Caco-2 (cell line): ENCODE measurements at places on chromosomes 5 and 9. TPM values are rescaled to one million over a fixed set of nuclear protein-coding genes. Genes with fewer than 3 reads are reported as not detected.

DNA sequence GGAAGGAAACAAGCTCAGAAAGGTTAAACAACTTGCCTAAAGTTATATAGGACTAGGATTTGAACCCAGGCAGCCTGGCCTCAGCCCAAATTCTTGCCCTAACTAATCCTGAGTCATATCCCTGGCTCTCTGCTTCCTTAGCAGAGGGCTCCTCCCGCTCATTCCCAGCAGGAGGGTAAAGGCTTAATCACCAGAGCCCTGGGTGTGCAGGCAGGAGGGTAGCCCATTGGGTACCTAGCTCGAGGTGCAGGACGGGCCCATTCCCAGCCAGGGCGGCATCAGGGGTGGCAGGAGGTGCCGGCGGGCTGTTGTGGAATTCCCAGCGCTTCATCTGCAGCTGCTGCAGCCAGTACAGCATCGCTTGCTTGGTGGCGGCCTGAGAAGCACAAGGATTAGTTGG lies 3.9 kb downstream of the TBC1D2 start:
- no peaks in the 10 kb centered on the region for H3K36me3 ChIP-seq
- no peak for DNase-seq
- no peak overlapping the region for H3K4me3 ChIP-seq
- peaks cover 26% of the 10 kb centered on the region for H3K4me1 ChIP-seq

IL33 gene
- not detected in 2 replicates for total RNA-seq

GIN1 gene
- 7.0 and 8.1 TPM in 2 replicates for total RNA-seq

- no peak overlapping the region for H3K4me3 ChIP-seq
- no peak overlapping the region for H3K27ac ChIP-seq
- no peak for DNase-seq
- no peaks in the 10 kb centered on the region for H3K36me3 ChIP-seq
Observed at GRCh38 chr5:159917994-159918393, 1.7 kb downstream of the ADRA1B start.

DNA sequence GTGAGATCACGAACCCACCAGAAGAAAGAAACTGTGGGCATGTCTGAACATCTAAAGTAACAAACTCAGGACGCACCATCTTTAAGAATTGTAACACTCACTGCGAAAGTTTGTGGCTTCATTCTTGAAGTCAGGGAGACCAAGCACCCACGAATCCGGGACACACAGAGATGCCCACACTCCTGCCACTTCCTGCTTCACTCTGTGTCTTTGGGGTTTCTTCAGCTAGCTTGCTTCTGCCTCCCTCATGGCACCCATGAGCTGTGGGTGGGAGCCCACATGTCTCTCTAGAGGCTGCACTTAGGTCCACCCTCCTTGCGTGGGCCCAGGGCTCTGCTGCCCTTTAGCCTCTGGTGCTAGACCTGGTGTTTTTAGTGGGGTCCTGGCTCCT lies 61.2 kb upstream of the CNOT6 start:
- no peaks in the 10 kb centered on the region for H3K27me3 ChIP-seq
- H3K4me3 ChIP-seq: no peak overlapping the region
- no peaks in the 10 kb centered on the region for H3K4me1 ChIP-seq

DNA sequence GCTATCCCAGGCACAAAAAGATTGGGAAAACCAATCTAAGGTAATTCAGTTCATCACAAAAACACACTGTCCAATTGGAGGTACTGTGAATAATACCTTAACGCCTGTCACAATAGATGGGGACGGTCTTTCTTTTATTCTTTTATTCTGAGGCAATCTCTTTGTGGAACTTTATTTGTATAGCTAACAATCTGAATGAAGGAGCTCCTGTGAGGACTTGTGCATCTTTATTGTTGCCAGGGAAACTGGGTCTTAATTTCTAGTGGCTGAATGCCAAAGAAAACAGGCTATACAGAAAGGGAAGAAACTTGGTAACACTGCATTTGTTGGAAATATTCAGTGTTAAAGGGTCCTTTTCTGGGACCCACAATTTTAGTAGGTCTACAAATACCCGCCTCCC lies 546.9 kb upstream of the C9orf72 start:
- no peak overlapping the region for H3K27ac ChIP-seq
- H3K36me3 ChIP-seq: no peaks in the 10 kb centered on the region
- no peak overlapping the region for H3K4me3 ChIP-seq
- no peaks in the 10 kb centered on the region for H3K4me1 ChIP-seq
- H3K27me3 ChIP-seq: no peaks in the 10 kb centered on the region

TERT gene
- total RNA-seq: 5.1 and 6.1 TPM in 2 replicates

MROH2B gene
- not detected in 2 replicates for total RNA-seq

CDC25C gene
- 22.7 and 22.9 TPM in 2 replicates for total RNA-seq
